ENCODE measurements at places on chromosomes 5 and 9. TPM values are rescaled to one million over a fixed set of nuclear protein-coding genes. Genes with fewer than 3 reads are reported as not detected.
A peak's percentile ranks its signal among the peaks of the same experiment; 100 is the strongest.

DNA sequence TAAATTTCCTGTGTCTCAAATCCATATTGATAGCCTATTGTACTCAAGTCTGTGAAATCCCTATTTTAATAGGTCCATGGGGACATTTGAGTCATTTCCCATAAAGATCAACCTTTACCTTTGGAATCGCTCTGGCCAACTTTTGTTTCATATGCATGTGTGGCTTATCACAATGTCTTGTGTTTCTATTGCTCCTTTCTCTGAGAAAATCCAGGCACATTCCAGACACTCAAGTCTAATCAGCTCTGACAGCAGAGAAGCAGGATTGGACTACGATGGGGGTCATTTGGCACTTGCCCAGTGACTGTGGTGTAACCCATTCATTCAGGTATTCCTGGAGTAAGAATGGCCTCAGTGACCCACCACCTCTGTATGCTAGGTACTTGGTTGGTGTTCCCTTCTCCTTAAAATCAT lies 48.4 kb downstream of the ACTBL2 start:
- H3K27ac ChIP-seq, result no peak overlapping the region
- H3K4me3 ChIP-seq, result no peak overlapping the region
- peaks cover under 1% of the 10 kb centered on the region for H3K36me3 ChIP-seq
- peaks cover 25% of the 10 kb centered on the region for H3K4me1 ChIP-seq

GRCh38 chr9:113594484-113595299 lies 131.2 kb downstream of the RGS3 start:
- no peaks in the 10 kb centered on the region for H3K36me3 ChIP-seq
- H3K27me3 ChIP-seq, result no peaks in the 10 kb centered on the region
- H3K27ac ChIP-seq, result peak overlapping the region; percentile 62
- DNase-seq, result no peak
- peaks cover 41% of the 10 kb centered on the region for H3K4me1 ChIP-seq

DNA sequence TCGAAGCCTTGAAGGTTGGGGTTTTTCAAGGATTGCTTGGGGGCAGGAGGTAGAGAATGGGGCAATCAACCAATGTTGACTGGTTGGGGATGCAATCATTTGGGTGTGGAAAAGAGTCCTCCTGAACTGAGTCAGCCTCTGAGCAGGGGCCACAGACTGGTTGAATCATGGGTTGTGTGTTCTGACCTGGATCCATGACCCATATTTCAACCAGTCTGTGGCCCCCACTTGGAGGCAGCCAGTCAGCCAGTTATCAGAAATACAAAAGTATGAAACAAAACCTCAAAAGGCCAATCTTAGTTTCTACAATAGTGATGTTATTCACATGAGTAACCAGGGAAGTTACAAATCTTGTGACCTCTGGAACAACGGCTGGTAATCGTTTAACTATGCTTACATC lies 81.4 kb upstream of the RANBP6 start:
- no peak overlapping the region for H3K27ac ChIP-seq
- H3K4me1 ChIP-seq, result no peaks in the 10 kb centered on the region
- H3K36me3 ChIP-seq, result no peaks in the 10 kb centered on the region

- H3K27ac ChIP-seq, result no peak overlapping the region
- no peak for DNase-seq
- H3K27me3 ChIP-seq, result no peaks in the 10 kb centered on the region
These were observed 6.6 kb downstream of the LMAN2 start for GRCh38 chr5:177344891-177345290.

GRCh38 chr9:92977279-92977678 lies 30.0 kb downstream of the FGD3 start:
- H3K27ac ChIP-seq, result peak overlapping the region; percentile 22
- peaks cover 4% of the 10 kb centered on the region for H3K36me3 ChIP-seq
- no peak for DNase-seq
- H3K4me1 ChIP-seq, result peaks cover 20% of the 10 kb centered on the region
- no peak overlapping the region for H3K4me3 ChIP-seq

- H3K27me3 ChIP-seq, result no peaks in the 10 kb centered on the region
- no peak overlapping the region for H3K4me3 ChIP-seq
- no peak overlapping the region for H3K27ac ChIP-seq
- peaks cover 8% of the 10 kb centered on the region for H3K36me3 ChIP-seq
These were observed 610.9 kb downstream of the RAB3C start for GRCh38 chr5:59193616-59194319.

Gene DAB2IP
- 57.2 TPM for total RNA-seq

Gene MYO10
- total RNA-seq, result 33.6 TPM

Gene ERAP2
- 0.86 TPM for total RNA-seq

Gene PCDHGC5
- 1.9 TPM for total RNA-seq
